ENCODE measurements at places on chromosomes 11 and 22. TPM values are rescaled to one million over a fixed set of nuclear protein-coding genes. Genes with fewer than 3 reads are reported as not detected.

SCN4B gene
- 0.38 TPM for total RNA-seq

MPPED1 gene
- not detected for total RNA-seq

DNA sequence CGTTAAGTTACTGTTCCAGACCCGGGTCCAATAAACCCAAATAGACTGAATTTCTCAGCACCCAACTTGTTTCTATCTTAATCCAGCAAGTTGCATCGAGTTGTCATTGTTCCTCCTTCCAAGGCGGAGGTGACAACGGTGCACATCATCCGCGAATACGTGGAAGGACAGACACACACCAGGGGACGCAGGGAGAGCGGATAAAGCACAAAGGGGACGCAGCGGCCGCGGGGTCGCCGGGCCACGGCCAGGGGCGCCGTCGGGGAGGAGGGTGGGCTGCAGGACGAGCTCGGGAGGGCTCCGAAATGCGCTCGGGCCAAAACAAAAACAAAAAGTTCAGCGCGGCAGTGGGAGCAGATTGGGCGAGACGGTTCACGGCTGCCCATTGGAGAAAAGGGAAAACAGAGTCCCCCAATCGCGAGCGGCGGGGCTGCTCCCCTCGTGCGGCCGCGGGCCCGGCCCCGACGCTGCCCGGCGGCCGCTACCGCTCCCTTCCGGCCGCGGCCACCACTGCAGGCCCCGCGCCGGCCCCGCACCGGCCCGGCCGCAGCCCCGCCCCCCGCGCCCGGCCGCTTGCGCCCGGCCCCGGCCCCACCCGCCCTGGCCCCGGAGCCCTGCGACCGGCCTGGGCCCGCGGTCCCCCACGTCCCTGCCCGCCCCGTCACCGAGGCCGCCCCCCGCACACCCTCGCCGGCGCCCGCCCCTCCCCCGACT is 518 bp downstream of the KMT5B start:
- DNase-seq: peak; percentile 51

GRCh38 chr11:29676993-29677392 is 339.8 kb downstream of the KCNA4 start:
- no peak for DNase-seq

- DNase-seq: peak; percentile 44
Measured at GRCh38 chr11:79431535-79431934, 9.3 kb downstream of the TENM4 start.

DNA sequence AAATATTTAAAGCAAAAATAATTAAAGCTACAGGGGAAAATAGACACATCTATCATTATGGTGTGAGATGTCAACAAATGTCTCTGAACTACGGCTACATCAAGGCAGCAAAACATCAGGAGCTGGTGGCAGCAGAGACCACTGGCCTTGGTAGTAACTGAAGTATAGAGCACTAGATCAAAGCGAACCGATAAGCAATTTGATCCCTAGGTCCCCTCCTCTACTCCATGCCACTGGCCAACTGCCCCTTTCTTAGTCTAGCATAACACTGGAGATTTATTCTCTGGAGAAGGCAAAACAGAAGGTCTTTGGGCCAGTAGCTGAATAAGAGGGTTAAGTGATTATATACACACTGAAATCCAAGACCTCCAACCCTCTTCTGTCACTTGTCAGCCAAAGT is 13.6 kb upstream of the RAB3IL1 start:
- no peak for DNase-seq

DNA sequence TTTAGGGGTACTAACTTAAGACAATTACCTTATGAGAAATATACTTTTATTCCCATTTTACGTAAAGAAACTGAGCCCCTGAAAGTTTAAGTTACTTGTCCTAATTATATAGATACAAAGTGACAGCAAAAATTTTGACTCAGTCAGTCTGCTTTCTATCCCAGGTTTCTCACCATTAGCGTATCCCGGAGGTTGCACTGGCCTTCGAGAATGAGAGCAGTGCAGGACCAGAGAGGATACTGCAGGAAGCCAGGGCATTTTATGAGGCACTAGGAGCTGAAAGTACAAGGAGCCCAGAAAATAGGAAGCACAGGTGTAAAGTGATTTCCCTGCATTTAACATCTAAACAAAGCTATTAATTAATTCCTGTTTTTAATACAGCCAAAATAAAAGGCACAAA is 55.4 kb downstream of the GRIA4 start:
- DNase-seq: no peak

- no peak for DNase-seq
Measured at GRCh38 chr11:80451105-80451504, 1010.3 kb upstream of the TENM4 start.

GRCh38 chr22:46688949-46689348 is 49.1 kb downstream of the CERK start:
- DNase-seq: no peak

Data from Caki2 (cell line).